K562 (cell line): ENCODE measurements at places on chromosomes 7 and 10.
A peak's percentile ranks its signal among the peaks of the same experiment; 100 is the strongest.

DNA sequence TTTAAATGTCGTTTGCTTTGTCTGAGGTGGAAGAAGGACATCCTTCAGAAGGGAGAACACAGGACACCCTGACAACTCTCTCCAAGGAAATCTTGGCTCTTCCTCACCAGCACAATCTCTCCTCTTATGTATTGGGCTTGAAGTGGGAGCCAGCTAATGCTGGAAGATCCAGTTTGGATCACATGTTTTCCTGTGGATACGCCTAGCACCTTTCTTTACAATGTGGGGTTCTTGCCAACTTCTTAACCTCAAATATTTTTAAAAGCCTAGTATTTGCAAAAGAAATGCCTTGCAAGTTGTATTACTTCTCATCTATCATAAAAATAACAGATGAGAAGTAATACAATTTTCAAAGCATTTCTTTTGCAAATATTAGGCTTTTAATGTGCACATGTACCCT is 76.4 kb downstream of the FRMD4A start:
- no peak for DNase-seq

DNA sequence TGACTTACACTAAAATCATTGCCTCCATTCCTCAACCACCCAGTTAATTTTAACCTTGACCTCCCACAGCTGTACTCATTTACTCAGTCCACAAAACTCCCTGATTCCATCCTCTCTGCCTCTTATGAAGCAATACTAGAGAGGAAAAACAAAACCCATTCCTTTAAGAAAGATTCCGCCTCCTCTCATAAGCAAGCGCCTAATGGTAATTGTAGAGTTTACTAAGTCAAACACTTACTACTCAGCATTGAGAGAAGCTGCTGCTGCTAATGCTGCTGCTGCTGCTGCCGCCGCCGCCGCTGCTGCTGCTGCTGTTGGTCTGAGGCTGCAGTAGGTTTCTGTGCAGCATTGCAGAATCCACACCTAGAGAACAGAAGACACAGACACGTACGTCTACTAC is 2.1 kb upstream of the ADD3 start:
- DNase-seq: no peak

DNA sequence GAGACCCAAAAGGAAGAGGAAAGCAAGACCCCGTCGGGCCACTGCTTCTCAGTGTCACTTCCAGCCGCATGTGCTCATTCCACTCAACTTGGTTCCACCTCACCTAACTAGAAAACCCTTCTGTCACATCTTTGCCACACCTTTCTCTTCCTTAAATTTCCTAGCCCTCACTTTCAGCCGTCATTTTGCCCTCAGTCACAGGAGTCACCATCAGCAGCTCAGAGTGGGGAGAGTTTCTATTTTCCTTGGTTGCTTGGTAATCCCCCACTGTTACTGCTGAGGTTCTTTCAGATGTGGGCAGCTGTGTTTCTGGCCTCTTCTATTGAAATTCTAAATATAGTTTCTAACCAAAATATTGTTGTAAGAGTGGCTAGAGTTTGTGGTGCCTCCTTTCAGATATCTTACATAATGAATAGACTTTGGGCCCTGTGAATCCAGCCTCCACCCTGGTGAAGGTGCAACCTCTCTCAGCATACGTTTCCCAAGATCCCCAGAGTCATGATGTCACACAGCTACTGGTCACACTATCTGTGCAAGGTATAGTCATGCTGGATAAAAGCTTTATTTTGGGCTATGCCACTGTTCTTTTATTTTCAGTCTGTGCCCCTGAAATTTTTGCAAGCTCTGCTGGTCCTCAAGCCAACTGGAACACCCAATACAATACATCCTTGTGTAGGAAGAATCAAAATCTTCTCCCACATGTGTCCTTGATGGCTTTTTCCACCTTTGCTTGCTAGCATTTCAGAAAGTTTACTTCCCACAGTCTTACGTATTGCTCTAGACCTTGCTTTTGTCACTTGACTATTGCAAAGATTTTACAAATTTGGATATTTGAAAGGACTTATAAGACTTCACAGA is 9.2 kb downstream of the AGBL3 start:
- no peak for DNase-seq

DNA sequence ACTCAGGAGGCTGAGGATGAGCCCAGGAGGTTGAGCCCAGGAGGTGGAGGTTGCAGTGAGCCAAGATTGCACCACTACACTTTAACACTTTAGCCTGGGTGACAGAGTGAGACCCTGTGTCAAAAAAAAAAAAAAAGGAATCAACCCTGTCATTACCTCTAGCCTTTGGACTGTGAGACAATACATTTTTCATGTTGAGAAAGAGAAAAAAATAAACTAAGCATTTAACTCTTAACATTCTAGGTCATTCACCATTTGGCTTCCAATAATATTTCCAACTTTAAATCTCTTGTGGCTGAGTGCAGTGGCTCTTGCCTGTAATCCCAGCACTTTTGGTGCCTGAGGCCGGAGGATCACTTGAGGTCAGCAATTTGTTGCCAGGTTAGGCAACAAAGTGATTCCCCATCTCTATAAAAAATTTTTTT is 41.9 kb upstream of the TPST1 start:
- DNase-seq: no peak

DNA sequence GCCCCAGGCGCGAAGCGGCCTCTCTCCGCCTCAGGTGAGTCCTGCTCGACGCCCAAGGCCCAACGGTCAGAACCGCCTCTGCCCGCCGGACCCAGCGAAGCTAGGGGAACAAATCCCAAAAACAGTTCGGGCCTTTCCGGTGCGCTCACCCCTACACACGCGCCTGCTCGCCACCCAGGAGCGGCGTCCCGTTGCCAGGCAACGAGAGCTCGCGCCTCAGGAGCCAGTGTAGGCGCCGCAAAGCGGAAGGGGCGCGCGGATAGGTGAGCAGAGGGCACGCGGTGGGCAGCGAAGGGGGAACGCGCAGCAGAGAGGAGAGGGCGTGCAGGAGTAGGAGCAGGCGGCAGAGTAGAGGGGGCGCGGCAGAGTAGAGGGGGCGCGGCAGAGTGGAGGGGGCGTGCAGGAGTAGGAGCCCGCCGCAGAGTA is at the start of the genes DYDC1 and DYDC2:
TSS of gene DYDC1 (minus strand) at position 193 of the 426 bp plus-strand sequence. CDS start 4,154 bp downstream, outside the sequence.
TSS of gene DYDC2 (plus strand) at position 219 of the 426 bp plus-strand sequence. CDS start 5,663 bp downstream, outside the sequence.
- DNase-seq: peak; percentile 16

- DNase-seq: peak; percentile 80
These were observed 53.3 kb upstream of the RABGEF1 start for GRCh38 chr7:66687186-66687585.

DNA sequence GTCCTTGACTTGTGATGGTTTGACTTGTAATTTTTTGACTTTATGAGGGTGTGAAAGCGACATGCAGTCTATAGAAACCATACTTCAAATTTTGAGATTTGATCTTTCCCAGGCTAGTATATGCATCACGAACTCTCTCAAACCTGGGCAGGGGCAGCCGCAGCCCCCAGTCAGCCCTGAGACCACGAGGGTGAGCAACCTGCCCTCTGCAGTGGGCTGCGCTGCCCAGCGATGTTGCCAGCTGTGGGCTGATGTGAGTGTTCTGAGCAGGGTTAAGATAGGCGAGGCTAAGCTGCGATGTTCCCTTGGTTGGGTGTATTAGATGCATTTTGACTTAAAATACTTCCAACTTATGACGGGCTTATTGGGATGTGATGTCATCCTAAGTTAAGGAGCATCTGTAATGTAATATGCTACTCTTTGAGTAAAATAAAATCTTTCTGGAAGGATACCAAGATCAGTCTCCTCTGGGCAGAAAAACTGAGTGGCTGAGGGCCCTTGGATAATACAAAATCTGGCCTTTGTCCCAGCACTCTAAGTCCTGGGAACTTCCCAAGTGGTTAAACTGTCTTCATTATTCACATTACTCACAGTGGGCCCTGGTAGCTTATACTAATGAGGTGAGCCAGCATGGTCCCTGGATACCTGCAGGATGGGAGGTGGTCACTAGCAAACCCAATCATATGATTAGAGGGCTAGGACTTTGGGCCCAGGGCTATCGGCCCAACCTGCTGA is 28.4 kb upstream of the CNPY1 start:
- DNase-seq: no peak

DNA sequence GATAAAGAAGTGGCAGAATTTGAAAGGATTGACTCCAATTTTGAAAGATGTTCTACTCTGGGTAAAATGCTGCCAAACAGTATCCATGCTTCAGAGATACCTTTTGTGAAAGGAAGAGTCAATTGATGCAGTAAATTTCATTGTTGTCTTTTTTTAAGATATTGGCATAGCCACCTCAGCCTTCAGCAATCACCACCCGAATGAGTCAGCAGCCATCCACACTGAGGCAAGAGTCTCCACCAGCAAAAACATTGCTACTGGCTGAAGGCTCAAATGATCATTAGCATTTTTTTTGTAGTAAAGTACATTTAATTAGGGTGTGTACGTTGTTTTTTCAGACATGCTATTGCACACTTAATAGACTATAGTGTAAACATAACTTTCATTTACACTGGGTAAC is 31.7 kb upstream of the CYP26C1 start:
- no peak for DNase-seq

DNA sequence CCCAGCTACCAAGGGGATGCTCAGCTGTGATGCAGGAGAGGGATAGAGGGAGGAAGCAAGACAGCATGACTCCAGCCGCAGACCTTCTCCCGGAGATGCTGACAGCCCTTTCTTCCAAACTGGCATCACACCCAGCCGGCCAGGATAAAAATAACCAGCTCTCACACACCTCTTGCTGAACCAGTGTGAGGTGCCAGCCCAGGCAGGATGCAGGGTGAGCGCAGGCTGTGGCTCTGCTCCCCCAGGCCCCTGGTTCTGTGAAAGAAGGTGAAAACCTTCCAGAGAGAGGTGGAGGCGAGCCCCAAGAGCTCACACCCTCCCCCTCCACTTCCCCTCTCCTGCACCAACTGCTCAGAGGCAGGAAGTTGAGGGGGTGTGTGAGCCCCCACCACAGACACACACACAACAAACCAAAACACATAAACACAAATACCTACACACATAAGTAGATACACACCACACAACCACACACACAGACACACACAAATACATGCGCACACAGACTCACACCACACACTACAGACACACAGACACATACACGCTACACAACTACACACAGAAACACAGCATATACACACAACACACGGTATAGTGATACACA is 4.0 kb downstream of the GPR15LG start:
- no peak for DNase-seq

GRCh38 chr7:116610210-116610609 is 61.8 kb upstream of the MET start:
- DNase-seq: no peak

GRCh38 chr7:150384406-150385301 is 5.5 kb downstream of the ZNF775 start:
- DNase-seq: no peak

- DNase-seq: no peak
These were observed 190.2 kb upstream of the HPS1 start for GRCh38 chr10:98636921-98637329.

DNA sequence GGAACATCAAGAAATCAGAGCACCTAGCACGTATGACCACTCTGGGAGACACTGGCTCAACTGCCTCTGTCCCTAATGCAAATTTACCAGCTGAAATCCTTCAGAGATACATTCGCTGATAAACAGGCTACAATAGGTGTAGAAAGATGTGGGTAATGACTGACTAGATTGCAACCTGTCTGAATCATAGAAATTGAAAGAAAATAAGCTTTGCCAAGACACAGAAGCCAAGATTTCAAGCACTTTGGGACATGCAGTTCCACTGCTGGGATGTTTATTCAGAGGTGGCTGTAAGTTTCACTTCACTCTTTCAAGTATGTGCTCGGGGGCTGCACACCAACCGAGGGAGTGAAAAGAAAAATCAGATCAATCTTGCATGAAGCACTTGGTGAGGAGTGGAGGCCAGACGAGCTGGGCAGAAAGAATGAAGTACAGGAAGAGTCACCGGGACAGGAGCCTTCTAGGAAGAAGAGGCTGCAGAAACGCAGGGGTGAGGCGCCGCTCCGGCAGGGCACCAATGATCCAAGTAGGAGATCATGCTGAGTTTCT is 276.7 kb downstream of the PARD3 start:
- DNase-seq: no peak

- peak; percentile 19 for DNase-seq
These were observed 17.5 kb downstream of the CFAP69 start for GRCh38 chr7:90262438-90262837.

DNA sequence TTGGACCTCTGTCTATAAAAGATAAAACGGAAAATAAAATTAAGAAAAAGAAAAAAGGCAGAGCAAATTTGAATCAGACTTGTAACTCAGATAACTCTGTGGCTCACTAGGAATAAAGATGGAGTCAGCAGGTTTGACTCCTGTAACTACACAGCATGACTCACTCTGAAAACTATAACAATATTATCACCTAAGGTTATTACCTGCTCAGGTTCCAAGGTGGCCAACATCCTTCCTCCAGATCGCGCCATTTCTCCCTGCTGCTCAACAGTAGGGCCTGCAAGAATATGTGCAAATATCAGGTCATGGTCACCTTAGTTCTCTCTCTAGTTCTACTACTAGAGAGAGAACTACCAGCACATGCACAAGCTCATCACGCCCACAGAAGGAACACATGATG is 30.0 kb downstream of the ALDH18A1 start:
- DNase-seq: no peak

GRCh38 chr7:124542476-124542875 is 223.1 kb downstream of the GPR37 start:
- no peak for DNase-seq

DNA sequence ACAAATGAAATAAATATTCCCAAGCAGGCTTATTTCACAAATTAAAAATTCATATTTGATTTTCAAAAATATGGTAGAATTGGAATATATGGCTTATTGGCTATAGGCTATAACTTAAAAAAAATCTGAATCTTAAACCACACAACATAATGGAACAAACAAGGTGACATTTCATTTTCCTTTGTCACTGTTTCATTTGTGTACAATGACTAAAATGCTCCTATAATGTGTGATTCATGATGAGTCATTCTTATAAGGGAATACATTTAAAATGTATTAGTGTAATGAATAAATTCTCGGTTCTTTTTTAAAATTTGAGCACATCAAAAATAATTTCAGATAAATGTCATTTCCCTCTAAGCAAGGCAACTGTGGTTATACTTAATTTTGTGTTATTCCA is 148.0 kb upstream of the ANK3 start:
- no peak for DNase-seq

DNA sequence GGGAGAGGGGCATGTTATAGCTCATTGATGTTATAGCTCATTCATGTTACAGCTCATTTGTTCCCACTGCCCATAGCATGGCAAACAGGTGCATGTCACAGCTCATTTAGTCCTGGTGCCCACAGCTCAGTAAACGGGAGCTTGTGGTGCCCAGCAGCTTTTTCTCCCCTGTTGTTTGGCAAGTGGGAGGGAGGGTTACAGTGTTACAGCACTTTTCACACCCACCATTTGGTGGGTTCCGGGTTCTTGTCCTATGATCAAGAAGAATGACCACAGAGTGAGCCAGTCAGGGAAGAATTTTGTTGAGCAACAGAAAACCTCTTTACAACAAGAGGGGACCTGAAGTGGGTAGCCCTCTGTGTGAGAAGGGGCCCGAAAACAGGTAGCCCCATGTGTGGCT is 162.8 kb upstream of the CSTF2T start:
- no peak for DNase-seq

DNA sequence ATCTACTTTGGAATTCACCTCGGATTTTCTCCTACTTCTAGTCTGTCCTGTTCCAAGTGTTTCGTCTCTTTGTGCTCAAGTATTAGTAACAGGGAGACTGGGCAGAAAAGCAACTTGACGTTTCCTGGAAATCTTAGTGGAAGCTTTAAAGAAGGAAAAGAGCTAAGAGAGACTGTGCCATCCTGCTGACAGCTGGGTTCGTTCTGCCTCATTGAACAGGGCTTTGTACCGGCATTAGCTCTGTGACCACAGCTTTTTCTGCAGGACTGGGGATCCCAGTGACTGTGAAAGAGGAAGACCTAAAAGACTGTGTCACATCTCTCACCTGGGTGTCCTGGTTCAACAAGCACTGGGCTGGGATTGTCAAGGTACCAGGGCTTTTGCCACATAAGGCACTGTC is 70.8 kb upstream of the CDCA7L start:
- DNase-seq: no peak

GRCh38 chr10:9668411-9668810 is 1349.3 kb upstream of the CELF2 start:
- DNase-seq: no peak
